ENCODE measurements at places on chromosomes 5 and 9.

GRCh38 chr5:152058267-152058666 lies 133.6 kb upstream of the GLRA1 start:
- DNase-seq, result no peak

- DNase-seq, result peak; percentile 58
These were observed 132.0 kb downstream of the FSTL4 start for GRCh38 chr5:133480366-133480765.

GRCh38 chr9:117178596-117179375 lies 236.1 kb downstream of the ASTN2 start:
- DNase-seq, result no peak

- peak; percentile 63 for DNase-seq
These were observed 12.8 kb downstream of the UGCG start for GRCh38 chr9:111909444-111909843.

DNA sequence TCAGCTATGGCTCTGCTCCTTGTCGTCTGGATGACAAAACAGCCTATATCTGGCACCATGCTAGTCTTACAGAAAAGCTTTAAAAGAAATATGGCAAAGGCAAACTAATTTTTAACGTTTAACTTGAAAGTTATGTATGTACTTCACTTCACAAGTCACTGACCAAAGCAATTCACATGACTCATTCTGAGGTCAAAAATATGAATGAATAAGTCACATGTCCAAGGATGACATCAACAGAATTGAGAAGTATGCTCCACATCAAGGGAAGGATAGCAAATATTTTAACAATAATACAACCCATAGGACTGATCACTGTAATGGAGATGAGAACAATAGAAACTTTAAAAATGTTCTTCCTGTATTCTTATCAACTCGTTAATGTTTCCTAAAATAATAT lies 1072.6 kb upstream of the NUDT12 start:
- no peak for DNase-seq

DNA sequence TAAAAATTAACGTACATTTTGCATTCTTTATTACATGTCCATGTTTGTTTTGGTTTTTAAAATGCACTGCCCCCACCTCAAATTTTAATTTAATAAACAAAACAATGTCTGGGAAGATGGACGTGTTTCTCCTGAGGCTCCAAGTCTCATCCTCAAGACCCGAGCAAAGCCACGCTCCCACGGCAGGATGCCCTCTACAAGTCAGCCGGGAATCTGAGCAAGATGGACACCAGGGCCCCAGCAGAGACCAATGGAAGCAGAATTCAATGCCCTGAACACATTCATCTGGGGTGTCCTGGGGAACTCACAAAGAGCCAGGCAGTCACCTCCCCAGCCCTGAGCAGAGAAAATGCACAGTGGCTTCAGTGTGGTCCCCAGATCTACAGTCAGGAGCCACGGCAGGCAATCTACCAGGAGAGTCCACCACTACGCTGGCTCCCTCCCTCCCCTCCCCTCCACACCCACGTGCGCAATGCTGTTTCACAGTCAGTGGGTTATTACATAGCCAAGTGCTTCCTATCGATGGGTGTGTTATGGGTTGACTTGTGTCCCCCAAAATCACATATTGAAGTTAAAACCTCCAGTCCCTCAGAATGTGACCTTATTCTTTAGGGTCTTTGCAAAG lies 129.8 kb downstream of the ROR2 start:
- no peak for DNase-seq

DNA sequence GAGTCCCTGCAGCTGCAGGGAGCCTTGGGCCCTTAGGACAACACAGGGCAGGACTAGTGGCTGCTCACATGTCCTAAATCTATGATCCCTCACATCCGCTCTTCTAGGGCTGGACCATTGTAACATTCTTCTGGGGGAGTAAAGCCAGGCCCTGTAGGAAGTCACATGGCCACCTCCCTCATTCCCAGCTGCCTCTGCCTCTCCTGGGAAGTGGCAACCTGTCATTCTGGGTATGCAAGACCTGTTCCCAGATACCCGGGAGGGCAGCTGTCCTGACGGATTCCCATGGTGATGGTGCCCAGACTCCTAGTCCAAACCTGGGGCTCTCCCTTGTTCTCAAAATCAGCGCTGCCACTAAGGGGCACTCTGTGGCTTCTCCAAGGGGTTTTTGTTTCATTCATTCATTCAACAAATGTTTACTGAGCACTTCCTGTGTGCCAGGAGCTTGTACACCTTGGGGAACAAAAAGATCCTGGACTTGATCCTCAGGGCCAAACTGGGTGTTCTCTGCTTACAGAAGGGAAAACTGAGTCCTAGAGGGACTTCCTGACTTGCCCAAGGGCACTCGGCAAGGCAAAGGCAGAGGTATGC lies 85.6 kb downstream of the PSD2 start:
- no peak for DNase-seq

- no peak for DNase-seq
These were observed 159.7 kb upstream of the CDH12 start for GRCh38 chr5:23012842-23013241.

- DNase-seq, result peak; percentile 94
These were observed 29.7 kb downstream of the ZNF462 start for GRCh38 chr9:106892632-106893031.

- peak; percentile 37 for DNase-seq
These were observed 40.9 kb upstream of the PWWP2A start for GRCh38 chr5:160159991-160160792.

DNA sequence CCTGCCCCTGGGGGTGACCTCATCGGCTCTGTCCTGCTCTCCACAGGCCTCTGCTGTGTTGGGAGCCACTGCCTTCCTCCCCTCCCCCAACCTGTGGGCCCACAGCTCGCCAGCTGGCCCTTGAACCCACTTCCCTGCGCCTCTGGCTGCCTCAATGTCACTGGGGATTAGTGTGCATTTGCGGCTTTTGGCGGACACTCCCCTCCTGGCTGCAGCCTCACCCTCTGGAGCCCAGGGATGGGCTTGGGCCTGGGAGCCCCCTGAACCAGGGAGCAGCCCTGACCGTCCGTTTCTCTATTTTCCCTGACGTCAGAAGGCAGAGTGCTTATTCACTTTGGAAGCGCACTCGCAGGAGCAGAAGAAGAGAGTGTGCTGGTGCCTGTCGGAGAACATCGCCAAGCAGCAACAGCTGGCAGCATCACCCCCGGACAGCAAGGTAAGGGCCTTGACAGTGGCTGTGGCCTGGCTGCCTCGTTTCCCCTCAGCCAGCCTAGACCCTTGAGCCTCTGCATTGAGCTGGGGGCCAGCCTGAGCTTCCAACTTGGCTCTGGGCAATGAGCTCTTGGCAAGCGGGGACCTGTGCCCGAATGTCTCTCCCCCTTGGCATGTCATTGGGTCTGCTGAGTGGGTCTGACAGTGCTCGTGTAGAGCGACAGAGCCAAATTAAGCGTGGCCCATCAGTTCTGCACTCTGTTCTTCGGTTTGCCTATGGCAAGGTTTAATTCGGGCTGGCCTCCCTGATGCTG lies 73.1 kb downstream of the RGS3 start:
- no peak for DNase-seq

DNA sequence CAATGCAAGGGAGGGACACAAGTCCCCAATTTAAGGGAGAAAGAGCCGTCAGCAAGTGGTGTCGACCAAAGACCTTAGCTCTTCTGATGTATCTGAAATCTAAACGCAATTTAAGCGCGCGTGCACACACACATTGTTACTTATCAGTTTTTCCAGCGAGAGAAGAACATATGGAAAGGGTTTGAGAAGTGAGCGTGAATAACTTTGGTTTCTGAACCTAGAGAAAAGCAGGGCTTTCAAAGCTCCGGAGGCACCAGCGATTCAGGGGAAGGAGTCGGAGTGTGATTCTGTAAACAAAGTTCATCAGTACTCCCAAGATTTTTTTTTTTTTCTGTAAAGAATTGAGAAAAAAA lies 191.8 kb downstream of the MEF2C start:
- DNase-seq, result no peak

DNA sequence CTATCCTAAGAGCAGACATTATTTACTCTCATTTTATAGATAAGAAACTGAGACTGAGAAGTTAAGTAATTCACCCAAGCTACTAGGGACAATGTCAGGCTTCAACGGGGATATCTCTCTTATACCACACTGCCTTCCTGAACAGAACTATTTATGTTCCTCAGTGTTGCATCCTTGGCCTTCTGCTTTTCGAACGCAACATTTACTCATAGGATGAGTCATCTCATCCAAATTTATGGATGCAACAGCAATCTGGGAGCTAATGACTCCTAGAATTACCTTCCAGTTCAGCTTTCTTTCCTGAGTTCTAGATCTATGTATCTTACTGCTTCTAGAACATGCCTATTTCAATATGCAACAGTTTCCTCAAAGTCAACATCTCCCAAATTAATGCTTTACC lies 103.6 kb upstream of the PAM start:
- no peak for DNase-seq

- no peak for DNase-seq
These were observed 193.3 kb downstream of the DIRAS2 start for GRCh38 chr9:90449213-90449925.

GRCh38 chr9:4793459-4794395 lies 983 bp downstream of the RCL1 start:
- DNase-seq, result no peak

DNA sequence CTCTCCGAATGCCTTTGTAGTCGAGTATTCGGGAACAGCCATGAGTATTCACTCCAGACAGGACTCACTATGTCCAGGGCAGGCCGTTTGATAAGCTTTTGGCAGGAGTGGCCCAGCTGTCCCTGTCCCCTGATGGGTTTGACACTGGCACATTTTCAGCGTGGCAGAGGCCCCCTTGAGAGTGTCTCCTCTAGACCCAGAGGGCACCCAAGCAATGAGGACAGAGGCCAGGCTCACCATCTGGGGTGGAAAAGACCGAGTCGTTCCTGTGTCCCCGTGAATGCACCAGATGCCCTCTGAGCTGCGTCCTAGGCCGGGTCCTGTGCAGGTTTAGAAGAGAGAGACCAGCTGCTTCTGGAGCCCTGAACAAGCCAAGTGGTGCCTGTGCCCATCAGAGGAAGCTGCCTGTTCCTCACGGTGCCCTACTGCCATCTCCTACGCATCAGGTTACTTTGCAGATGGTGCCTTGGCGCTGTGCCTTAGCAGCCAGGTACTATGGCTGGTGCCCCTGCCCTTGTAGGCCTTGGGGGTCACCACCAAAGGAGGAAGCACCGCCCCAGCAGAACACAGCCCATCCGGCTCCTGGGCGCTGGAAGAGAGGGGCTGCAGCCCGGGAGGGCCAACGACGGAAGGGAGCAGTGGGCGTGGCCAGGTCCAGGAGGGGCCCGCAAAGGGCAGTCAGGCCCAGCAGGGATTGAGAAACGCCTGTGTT lies 42.4 kb downstream of the LRSAM1 start:
- DNase-seq, result no peak

GRCh38 chr9:124882231-124882630 lies 20.3 kb downstream of the ARPC5L start:
- DNase-seq, result no peak

DNA sequence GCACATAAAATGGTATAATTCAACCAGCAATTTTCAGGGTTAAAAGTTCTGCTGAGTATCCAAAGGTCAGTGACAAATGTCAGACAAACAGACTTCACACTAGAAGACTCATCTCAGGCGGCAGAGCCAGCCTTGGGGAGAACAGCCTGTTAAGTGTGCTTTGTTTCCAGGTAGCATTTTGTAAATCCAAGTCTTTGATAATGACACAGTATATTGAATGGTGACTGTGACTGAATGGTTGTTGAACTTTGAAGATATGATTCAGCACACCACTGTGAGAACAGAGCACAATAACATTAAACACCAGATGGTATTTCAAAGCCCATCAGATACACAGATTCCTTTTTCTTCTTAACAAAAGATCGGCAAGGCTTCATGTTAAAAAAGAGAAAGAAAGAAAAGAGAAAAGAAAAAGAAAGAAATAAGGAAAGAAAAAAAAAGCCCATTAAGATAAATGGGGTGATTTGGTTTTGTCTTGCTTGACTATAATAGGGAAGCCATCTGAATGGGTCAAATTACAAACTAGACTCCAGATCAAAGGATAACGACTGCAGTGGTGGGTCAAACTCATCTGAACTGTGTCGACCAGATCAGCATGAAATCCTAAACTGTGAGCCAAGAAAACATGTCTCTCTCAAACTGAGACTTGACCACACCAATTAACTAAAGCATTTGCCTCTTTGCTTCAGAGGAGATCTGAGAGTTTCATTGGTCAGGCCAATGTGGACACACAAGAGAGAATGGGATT lies 313.0 kb upstream of the ZNF608 start:
- no peak for DNase-seq

- no peak for DNase-seq
These were observed 48.9 kb downstream of the RASEF start for GRCh38 chr9:83013867-83014605.

GRCh38 chr5:170293273-170293672 lies 4.3 kb downstream of the LCP2 start:
- DNase-seq, result no peak

DNA sequence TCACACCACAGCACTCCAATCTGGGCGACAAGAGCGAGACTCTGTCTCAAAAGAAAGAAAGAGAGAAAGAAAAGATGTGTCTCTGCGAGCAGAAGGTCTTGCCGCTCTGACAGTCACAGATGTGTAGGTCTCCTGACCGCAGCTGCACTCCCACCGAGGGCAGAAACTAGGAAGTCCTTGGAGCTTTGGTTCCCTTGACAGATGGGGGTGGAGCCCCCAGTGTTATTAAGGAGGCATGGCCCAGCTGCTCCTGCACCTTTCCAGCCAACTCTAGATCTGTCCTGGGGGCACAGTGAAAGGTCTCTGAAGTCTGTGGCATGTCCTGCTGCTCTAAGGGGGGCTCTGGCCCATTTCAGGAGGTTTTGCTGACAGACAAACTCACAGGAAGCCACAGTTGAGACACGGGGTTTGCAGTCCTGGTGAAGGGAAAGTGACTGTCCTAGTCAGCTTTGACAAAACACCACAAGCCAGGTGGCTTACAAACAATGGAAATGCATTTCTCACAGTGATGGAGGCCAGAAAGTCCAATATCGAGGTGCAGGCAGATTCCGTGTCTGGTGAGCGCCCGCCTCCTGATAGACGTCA lies 9.0 kb upstream of the DIPK1B start:
- DNase-seq, result no peak

DNA sequence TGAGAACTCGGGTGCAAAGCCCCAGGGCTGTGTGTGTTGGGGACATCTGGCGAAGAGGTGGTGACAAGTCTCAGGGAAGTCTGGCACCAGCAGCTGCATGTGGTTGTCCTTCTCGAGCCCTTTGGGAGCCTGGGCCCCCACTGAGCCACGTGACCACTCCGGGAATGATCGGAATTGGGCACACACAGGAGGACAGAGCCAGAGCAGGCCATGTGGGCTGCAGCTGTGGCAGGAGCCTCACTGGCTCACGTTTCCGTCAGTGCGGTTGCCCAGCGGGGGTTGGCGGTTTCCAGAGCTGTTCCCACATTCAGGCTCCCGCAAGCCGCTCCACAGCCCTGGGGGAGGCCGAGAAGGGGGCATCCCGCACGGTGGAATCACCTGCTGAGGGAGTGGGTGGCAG lies 6.8 kb upstream of the CEL start:
- no peak for DNase-seq

- DNase-seq, result no peak
These were observed 336.3 kb downstream of the MED10 start for GRCh38 chr5:6041977-6042550.

GRCh38 chr9:128068386-128069205 lies 564 bp downstream of the SLC25A25 start:
- no peak for DNase-seq

- DNase-seq, result peak; percentile 72
These were observed 2.3 kb downstream of the FAM221B start for GRCh38 chr9:35826071-35826701.

Measured in T47D (cell line).